AML-193 (cell line): ENCODE measurements at places on chromosomes 6 and 20.

DNA sequence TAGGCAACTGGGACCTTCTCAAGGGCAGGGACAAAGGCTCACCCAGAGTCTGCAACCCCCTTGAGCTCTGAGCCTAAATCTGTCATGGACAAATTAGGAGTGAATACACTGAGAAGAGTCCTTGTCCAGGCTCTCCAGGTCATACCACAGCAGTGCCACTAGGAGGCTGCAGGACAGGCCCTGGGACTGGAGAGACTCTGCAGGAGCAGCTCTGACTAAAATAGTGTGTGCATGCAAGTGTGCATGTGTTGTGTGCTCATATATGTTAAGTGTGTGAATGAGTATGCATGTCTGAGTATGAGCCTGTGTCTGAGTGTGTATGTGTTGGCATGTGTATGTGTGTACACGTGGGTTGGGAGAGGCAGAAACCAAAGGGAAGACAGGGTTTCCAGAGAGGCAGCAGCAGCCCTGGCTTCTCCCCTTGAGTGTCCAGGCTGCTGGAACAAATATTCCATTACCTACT, 27.1 kb downstream of the MRPL14 start:
- DNase-seq: peak; percentile 60

- DNase-seq: no peak
Observed at GRCh38 chr6:113457198-113457597, 399.9 kb upstream of the MARCKS start.

DNA sequence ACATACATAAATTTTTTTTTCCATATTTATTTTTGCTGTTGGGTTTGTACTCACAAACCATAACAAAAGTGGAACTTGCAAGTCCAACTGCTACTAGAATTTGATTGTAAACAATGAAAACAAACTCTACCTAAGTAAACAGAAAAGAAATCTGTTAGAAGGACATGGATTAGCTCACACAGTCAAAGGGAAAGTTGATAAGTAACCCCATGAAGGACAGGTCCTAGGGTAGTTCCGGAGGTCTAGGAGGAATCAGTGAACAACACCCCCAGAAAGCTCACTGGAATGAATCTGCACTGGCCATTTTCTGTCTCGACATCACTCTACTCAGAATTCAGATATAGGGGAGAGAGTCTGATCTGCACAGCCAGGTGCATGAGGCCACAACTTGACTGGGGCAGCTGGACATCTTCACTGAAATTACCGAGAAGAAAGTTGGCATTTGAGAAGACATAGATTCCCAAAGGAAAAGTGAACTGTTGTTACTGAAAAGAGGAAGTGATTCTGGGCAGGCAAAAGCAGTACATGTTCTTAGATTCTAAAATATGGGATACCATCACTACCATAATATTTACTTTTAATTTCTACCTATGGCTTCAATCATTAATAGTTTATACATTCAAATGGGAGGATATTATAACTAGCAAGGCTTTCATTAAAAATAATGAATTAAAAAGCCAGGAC, 76.4 kb downstream of the HMGN3 start:
- DNase-seq: peak; percentile 2

DNA sequence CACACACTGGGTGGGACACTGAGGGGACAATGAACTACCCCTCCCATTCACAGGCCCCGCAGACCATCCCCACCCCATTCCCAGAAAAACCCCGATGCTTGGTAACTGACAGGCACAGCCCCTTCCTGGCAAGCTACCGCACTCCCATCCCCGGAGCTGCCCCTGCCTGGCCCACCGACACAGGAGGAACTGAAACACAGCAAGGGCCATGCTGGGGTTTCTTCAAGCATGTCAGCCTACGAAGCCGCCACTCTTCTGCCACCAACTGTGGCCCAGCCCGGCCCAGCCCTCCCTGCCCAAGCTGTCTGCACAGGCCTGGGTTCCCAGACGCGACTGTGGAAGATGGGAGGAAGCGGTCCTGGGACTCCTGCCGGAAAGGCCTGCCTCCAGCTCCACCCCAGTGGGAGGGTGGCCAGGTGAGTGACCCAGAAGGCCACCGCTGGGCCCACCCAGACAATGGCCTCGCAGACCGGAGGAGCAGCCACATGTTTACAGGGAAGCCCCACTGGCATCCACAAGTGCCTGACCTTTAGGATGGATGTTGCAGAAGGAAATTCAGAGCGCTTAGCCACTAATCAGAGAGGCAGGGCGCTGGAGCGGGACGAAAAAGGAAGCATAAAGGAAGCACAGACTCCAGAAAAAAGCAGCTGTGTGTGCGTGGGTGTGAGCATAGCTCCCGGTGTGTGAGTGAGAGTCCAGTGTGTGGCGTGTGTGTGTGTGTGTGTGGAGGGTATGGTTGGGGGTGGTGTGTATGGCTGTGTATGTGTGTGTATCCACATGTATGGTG, 91.6 kb downstream of the PRND start:
- DNase-seq: no peak
